ENCODE measurements at places on chromosomes 7 and 10.

DNA sequence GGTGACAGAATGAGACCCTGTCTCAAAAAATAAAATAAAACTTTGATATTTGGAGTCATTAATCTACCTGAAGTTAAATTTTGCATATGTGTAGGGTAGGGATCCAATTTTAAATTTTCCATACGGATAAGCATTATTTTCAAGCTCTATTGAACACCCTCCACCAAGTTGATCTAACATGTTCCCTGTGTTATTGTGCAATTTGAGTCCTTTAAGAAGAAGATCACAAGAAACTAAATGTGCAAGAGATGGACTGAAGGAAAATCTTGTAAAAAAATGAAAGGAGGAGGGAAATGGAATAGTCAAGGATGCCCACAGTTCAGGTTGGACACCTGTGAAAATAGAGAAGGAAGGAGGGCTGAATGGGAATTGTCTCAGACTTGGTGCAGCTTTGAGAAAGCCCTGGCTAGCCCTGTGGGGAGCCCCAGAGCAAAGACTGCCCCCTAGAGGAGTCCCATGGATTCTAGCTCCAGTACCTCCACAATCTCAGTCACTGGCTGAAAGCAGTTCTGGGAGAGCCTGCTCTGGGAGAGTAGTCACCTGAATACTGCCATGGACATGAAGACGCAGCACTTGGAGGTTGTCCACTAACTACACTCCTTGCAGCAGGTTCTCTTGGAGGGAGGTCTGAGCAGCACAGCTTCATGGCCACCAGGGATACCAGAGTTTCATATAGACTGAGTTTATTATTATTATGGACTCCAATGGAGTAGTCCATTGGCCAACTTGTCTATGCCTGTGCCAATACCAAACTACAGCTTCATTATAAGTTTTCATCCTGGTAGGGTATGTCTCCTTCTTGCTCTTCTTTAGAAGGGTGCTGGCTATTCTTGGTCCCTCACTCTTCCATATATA lies 5.7 kb upstream of the TIAL1 start:
- peak; percentile 61 for DNase-seq

DNA sequence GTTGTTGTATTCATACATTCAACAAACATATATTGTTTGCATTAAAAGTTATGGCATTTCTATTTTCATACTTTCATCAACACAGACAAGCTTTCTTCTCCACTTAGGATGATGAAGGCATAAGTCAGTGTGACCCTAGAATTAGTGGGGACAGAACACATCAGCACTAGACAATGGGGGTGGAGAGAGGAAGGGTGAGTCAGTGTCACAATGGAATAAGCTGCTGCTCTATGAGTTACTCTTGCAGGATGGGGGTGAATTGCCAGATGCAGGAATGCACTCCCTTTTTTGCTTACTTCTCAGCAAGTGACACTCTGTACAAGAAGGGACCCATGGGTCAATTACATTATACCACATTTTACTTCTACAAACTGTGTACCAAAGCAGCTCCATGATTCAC lies 74.0 kb downstream of the DGKI start:
- no peak for DNase-seq

DNA sequence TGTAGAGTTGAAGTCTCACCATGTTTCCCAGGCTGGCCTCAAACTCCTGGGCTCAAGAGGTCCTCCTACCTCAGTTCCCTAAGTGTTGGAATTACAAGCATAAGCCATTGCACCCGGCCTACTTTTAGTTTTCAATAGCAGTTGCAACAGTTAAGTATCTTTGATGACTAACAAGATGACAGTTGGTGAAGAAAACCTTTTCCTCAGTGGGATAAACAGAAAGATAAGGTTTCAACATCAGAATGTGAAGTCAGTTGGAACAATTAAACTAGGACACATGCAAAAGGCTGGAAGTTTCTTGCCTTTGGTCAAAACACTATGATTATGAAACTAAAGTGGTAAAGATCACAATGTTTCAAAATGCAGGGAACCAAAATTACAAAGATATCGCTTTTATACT lies 169.2 kb downstream of the ZNF438 start:
- DNase-seq = no peak

GRCh38 chr10:71093531-71093930 lies 118.8 kb upstream of the UNC5B start:
- DNase-seq = no peak

DNA sequence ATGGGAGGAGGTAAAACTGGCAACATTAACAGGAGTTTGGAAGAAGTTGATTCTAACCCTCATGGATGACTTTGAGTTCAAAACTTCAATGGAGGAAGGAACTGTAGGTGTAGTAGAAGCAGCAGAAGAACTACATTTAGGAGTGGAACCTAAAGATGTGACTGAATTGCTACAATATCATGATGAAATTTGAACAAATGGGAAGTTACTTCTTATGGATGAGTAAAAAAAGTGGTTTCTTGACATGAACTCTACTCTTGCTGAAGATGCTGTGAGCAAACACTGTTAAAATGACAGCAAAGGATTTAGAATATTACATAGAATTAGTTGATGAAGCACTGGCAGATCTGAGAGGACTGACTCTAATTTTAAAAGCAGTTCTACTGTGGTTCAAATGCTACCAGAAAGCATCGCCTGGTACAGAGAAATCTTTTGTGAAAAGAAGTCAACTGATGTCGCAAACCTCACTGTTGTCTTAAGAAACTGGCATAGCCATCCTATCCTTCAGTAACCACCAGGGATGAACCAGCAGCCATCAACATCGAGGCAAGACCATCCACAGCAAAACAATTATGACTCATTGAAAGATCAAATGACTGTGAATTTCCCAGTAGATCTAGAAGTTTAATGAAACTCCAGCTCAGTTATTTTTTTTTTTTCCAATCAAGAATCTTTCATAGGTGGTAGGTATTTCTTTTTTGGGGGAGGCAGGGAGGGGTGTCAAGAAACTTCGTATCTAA lies 20.8 kb downstream of the BRAF start:
- DNase-seq = peak; percentile 6

- no peak for DNase-seq
Observed at GRCh38 chr10:20254078-20254477, 437.8 kb downstream of the PLXDC2 start.

DNA sequence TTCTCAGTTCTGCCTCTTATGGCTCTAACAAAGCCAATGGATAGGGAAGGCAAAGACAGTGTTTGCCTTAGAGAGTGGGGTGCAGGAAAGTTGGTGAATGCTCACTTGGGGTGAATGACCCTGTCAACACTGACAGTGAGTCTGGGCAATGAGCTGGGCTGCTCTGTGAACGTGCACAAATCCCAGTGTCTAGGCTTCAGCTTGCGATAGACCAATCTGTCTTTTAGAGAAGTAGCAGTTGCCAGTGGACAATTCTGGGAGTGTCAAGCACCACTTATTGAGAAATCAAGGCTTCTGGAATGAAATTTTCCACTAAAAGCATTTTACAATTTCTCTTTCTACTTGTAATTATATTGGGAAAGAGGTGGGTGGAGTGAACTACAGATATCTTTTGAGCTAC lies 141.4 kb downstream of the HERPUD2 start:
- DNase-seq = no peak

DNA sequence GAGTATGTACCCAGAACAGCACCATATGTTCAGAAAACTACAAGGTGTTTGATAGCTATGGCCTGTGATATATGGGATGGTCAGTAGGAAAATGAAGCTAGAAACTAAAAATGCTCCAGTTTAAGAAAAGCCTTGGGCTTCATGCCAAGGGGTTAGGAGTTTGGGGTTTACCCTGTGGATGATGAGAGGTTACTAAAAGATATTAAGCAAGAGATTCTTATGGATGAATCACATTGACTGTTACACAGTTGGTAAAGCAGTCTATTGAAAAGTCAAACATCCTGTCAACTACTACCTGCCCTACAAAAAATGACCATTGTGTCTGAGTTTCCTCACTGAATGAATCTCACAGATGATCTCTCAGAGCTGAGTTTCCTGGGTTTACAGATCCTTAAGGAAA lies 166.2 kb upstream of the INHBA start:
- DNase-seq = no peak

- no peak for DNase-seq
Observed at GRCh38 chr7:126215785-126216184, 1037.0 kb downstream of the GRM8 start.

GRCh38 chr7:106085015-106085414 lies 27.1 kb downstream of the SYPL1 start:
- DNase-seq = no peak

DNA sequence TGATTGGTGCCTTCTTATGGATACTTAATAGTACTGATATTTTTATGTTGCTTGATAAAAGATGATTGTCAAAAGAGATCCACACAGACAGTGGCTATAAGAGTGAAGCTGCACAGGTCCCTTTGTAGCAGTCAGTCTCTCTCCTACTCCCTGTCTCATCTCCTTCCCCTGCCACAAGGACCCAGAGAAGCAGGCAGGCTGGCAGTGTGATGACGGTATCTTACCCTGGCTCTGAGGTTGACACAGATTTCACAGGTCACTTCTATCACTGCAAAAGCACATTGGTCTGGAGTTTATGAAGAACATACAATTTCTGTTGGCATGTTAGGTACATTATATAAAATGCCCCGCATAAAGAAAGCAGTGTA lies 64.4 kb upstream of the AHR start:
- peak; percentile 65 for DNase-seq

DNA sequence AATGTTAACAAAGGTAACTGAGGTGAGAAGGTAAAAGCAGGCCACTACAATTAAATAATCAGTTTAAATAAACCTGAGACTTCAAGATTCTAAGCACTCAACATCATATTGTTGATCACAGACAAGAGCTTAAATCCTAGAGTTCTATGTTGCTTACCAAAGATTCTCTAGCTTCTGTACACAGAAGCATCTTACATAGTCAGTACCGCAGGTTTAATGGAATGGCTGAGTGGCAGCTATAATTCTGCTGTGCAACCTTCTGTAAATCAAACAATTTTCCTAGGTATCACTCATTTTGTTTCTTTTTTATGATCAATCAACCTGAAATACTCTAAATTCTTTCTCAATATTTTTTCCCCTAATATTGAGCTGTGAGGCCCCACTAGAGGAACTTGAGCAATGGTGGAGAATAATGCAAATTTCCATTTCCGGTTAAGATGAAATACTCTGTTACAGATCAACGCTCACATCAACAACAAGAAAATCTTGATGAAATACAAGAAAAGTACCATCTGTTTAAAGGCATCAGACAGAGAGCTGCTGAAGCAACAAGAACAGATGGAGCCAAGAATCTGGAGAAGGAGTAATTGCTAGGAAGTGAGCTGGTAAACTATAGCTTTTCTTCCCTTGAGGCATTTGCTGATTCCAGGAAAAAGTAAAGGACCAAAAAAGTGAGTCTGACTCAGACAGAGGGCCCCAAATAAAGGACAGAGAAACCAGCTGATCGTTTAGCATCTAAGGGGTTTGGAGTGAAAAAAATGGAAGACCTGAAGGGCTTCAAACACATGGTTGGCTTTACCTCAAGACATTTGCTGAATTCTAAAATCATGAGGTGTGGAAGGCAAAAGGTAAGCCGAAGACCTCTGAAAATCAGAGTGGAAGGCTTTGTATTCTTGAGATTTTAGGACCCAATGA lies 22.6 kb downstream of the PNPLA8 start:
- DNase-seq = no peak

All from CD4-positive, alpha-beta T cell treated with Interleukin-6 for 4 hours (primary cell).